NCI-H187 treated with DMSO at 0.1 percent for 48 hours (cell line): ENCODE measurements at places on chromosomes 3 and 15.

DNA sequence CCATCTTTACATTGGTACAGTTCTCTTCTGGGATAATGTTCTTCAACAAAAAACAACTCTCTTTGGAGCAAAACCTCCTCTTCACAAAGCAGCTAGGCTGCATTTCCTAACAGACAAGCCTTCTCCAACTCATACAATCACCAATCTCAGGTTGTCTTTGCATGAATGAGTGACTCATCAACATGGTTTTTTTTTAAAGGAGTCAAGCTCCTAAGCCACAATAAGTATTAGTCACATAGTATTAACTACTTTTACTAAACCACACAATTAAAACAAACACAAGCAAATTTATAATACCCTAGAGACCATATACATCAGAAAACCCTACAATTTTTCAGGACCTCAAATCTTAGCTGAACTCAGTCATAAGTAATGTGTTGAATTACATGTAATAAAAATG is 137.4 kb downstream of the TBC1D5 start:
- DNase-seq: no peak

GRCh38 chr3:122314228-122314876 is 10.7 kb upstream of the CSTA start:
- no peak for DNase-seq

- no peak for DNase-seq
Measured at GRCh38 chr3:158785972-158786371, 15.9 kb upstream of the MFSD1 start.

- no peak for DNase-seq
Measured at GRCh38 chr3:69400683-69401082, 14.8 kb upstream of the FRMD4B start.

- DNase-seq: no peak
Measured at GRCh38 chr15:89170364-89170763, 51.0 kb downstream of the RLBP1 start.

GRCh38 chr3:57876632-57877031 is 120.5 kb downstream of the SLMAP start:
- no peak for DNase-seq

GRCh38 chr3:169667166-169668071 is 3.9 kb upstream of the MECOM start:
- no peak for DNase-seq

DNA sequence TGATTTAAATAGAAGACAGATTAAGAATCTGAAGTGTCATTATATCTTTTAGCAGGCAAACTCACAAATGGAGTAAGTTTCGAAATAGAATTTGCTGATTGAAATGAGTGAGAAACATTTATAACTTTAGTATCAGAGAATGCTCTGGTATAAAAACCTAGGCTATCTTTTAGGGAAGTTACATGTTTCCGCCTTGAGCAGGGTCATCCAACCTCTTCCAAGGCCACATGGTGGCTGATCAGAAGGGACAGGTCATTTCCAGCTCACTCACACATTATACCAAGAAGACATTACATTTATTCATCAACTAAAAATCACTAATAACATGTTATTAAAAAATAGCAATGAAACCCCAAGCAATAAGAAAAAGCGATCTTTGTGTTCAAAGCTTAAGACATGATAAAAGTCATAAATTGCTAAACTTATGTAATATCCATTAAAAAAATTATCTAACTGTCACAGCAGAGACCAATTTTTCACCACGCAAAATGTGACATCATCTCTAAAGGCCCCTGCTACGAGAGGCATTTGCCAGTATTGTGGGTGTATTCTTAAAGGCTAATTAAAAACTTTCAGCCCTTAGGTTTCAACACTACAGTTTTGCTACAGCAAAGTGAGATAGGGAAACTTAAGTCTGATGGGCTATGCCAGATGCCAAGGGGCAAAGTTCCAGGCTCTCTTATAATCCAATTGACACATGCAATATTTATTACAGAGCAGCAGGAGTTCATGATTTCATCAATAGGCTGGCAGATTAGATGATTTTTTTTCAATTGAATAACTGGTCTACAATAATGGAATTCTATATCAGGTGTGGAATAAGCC is 240.4 kb upstream of the TBL1XR1 start:
- no peak for DNase-seq

- no peak for DNase-seq
Measured at GRCh38 chr3:137105277-137105977, 147.6 kb downstream of the IL20RB start.

- DNase-seq: no peak
Measured at GRCh38 chr3:80601479-80601878, 833.7 kb upstream of the ROBO1 start.
